ENCODE measurements at places on chromosomes 12 and 14.

GRCh38 chr12:64723630-64724029 is 35.6 kb downstream of the GNS start:
- DNase-seq, result no peak

DNA sequence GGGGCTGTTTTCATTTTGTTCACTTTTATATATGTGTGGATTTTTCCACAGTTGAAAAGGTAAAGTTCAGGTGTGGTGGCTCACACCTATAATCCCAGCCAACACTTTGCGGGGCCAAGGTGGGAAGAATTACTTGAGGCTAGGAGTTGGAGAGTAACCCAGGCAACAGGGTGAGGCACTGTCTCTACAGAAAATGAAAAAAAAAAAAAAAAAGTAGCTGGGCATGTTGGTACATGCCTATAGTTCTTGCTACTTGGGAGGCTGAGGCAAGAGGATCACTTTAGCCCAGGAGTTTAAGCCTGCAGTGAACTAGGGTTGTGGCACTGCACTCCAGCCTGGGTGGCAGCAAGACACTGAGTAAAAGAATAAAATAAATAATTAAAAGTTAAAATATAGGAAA is 326.5 kb downstream of the NAV3 start:
- DNase-seq, result no peak

DNA sequence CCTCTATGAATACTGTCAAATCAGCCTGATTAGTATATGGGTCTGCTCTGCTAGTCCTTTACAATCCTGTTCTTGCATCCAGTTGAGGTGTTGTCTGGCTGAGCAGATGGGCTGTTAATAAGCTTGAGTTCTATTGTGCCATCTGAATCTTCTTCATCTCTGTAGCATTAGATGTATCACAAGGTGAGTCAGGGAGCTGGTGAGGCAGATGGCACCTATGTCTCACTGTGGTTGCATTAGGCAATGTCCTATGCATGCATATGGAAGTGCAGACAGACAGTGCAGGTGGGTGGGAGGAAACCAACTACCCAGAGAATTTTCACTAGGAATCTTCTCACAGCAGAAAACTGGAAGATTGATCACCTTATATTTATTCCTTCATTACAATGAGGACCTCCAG is 165.7 kb upstream of the STXBP6 start:
- no peak for DNase-seq

- no peak for DNase-seq
These were observed 76.3 kb downstream of the SCFD1 start for GRCh38 chr14:30698463-30698862.

GRCh38 chr12:103469719-103470118 is 26.0 kb downstream of the C12orf42 start:
- peak; percentile 13 for DNase-seq

- no peak for DNase-seq
These were observed 40.3 kb downstream of the SUSD6 start for GRCh38 chr14:69651664-69652063.
